Naive thymus-derived CD8-positive, alpha-beta T cell (primary cell): ENCODE measurements at places on chromosomes 1 and 21. TPM values are rescaled to one million over a fixed set of nuclear protein-coding genes. Genes with fewer than 3 reads are reported as not detected.
A peak's percentile ranks its signal among the peaks of the same experiment; 100 is the strongest.

The SMCP gene
- total RNA-seq = not detected

- H3K36me3 ChIP-seq = no peaks in the 10 kb centered on the region
- H3K4me1 ChIP-seq = peaks cover 7% of the 10 kb centered on the region
- H3K27ac ChIP-seq = no peak overlapping the region
- H3K4me3 ChIP-seq = no peak overlapping the region
- DNase-seq = no peak
- no peaks in the 10 kb centered on the region for H3K27me3 ChIP-seq
These were observed 14.2 kb upstream of the CITED4 start for GRCh38 chr1:40876436-40876761.

DNA sequence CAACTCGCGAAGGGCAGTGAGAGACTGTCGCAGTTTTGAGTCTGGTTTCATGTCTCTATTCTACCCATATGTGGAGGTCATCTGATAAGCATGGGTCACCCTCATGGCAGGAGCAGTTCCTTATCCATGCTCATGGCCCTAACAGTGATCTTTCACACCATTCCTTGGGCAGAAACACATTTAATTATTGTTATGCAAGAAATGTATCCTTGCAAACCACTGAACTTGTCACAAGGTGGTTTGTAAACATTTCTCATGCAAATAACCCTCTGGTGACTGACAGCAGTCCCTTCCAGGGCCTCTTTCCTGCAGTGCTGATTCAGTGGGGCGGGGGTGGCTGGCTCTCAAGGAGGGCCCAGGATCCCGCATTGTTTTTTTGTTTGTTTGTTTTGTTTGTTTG, 421.4 kb upstream of the RUNX1 start:
- H3K36me3 ChIP-seq = no peaks in the 10 kb centered on the region
- no peak for DNase-seq
- H3K27ac ChIP-seq = no peak overlapping the region
- H3K27me3 ChIP-seq = no peaks in the 10 kb centered on the region
- peaks cover 2% of the 10 kb centered on the region for H3K4me1 ChIP-seq

The OLIG2 gene
- not detected for total RNA-seq

DNA sequence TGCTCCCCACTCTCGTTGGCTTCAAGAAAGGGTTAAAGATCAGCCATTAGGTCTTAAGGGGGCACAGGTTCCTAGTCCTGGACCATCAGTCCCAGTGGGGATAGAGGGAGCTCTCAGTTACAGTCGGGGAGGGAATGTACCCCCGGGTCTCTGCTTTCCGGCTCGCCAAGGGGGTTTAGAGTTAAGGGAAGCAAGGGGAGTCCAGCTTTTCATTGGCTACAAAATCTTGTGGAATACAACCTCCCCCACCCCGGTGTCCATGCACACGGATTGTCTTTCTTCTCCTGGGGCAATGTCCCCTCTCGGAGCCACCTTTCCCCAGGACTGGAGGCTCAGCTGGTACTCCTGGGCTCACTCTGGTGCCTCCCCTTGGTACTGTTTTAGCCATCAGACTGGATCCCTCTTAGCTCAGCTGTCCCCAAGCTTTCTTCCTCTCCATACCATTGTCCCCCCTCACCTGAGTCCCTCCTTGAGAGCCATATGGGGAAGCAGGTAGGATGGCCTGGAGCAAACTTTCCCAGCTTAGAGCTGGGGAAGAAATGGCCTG, at the start of gene A3GALT2:
TSS of gene A3GALT2 (minus strand) at position 480 of the 547 bp plus-strand sequence. CDS start at position 480, 0 bp downstream.
- no peak for DNase-seq
- H3K36me3 ChIP-seq = peaks cover 3% of the 10 kb centered on the region
- no peaks in the 10 kb centered on the region for H3K27me3 ChIP-seq
- H3K27ac ChIP-seq = no peak within 1 kb of the TSS
- peaks cover 3% of the 10 kb centered on the region for H3K4me1 ChIP-seq
- H3K4me3 ChIP-seq = no peak within 1 kb of the TSS

The PTCH2 gene
- 1.6 TPM for total RNA-seq

DNA sequence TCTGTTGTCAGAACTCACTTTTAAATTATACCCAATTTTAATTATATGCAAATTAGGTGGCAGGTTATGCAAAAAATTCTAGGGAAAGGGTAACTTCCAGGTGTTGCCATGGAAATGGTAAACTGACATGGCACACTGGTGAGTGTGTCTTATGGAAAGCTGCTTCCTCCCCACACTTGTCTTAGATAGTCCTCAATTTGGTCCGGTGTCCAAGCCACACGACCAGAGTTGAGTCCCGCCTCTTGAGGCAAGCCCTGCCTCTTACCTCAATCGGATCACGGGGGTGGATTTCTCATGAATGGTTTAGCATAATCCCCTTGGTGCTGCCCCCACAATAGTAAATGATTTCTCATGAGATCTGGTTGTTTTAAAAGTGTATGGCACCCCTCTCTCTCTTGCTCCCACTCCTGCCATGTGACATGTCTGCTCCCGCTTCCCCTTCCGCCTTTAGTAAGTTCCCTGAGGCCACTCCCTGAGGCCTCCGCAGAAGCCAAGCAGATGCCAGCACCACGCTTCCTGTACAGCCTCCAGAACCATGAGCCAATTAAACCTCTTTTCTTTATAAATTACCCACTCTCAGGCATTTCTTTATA, 74.9 kb downstream of the MATN1 start:
- H3K4me1 ChIP-seq = peaks cover 15% of the 10 kb centered on the region
- no peak for DNase-seq
- H3K36me3 ChIP-seq = no peaks in the 10 kb centered on the region
- H3K4me3 ChIP-seq = no peak overlapping the region

- H3K27ac ChIP-seq = peak overlapping the region; percentile 56
- H3K27me3 ChIP-seq = no peaks in the 10 kb centered on the region
- peaks cover 3% of the 10 kb centered on the region for H3K4me1 ChIP-seq
- no peak for DNase-seq
These were observed 34.8 kb downstream of the RIMS3 start for GRCh38 chr1:40630488-40631223.

DNA sequence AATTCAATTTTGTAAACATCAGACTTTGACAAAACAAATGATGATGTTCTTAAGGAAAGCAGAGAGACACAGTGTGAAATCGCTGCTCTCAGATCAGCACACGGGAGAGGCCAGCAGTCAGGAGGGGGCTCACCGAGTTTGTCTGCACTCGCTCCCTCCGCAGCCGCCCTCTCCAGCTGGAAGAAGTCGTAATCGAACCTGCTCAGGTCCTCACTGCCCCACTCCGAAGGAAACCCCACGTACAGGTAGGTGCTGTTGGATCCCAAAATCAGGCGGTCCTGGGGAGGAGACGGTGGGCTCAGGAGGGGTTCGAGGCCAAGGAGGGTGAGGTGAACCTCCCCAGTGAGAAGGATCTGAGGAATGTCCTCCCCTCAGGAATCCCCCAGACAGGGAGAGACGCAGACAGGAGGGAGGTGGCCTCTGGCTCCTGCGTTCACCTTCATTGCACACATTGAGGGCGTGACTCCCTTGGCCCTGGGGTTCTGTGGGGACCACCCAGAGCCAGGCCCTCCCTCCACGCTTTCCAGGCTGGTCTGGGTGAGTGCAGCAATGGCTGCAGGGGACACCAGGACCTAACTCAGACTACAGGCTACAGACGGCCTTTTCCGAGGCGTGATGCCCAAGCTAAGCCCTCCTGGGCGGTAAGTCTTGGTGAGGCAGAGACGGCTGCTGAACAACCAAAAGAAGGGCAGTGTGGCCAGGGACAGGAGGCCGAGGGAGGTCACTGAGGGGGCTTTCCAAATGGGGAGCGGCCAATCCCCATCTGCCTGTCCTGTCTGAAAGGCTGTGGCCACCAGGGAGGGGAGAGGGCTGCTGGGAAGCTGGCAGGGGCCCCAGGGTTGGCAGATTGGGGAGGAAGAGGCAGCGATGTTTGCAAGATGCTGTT, 65.5 kb downstream of the SCCPDH start:
- peaks cover 9% of the 10 kb centered on the region for H3K4me1 ChIP-seq
- H3K27ac ChIP-seq = no peak overlapping the region
- no peaks in the 10 kb centered on the region for H3K36me3 ChIP-seq
- peaks cover 18% of the 10 kb centered on the region for H3K27me3 ChIP-seq

The RCAN1 gene
- 7.5 TPM for total RNA-seq

The ZNF684 gene
- 5.7 TPM for total RNA-seq

The XPR1 gene
- 16.3 TPM for total RNA-seq

- no peak for DNase-seq
- H3K4me3 ChIP-seq = no peak overlapping the region
- H3K27ac ChIP-seq = no peak overlapping the region
- peaks cover 11% of the 10 kb centered on the region for H3K27me3 ChIP-seq
- H3K4me1 ChIP-seq = peaks cover 3% of the 10 kb centered on the region
These were observed 6.9 kb downstream of the ERRFI1 start for GRCh38 chr1:8019229-8019620.

The NAV1 gene
- total RNA-seq = 2.1 TPM

DNA sequence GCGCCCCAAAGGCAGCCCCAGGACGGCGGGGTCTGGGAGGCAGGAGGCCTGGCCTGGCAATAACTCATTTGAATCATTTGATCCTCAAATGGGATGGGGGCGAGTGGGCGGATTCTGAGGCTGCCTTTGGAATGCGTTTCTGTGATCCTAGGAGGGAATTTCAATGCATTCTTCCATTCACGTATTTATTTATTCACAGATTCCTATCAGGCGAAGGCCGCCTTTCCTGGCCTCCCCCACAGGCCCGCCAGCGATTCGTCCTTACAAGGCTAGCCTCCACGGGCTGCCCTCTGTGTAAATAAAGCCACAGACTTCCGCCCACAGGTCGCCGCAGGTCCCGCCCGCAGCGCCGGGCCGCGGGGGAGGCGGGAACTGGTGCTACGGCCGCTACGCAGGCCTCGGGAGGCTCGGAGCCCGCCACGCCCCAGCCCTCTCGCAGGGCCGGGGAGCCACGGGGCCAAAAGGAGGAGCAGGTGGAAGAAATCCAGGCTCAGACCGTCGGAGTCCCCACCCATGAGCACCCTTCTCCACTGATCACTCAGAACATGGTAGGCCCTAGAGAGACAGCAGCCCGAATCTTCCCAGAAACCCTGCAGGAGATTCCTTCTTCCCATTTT, 31.3 kb upstream of the JUN start:
- peaks cover 38% of the 10 kb centered on the region for H3K4me1 ChIP-seq
- DNase-seq = peak; percentile 24
- H3K27me3 ChIP-seq = no peaks in the 10 kb centered on the region
- peak overlapping the region; percentile 92 for H3K27ac ChIP-seq

The SIM2 gene
- total RNA-seq = not detected

The KLHL17 gene
- 36.4 TPM for total RNA-seq

DNA sequence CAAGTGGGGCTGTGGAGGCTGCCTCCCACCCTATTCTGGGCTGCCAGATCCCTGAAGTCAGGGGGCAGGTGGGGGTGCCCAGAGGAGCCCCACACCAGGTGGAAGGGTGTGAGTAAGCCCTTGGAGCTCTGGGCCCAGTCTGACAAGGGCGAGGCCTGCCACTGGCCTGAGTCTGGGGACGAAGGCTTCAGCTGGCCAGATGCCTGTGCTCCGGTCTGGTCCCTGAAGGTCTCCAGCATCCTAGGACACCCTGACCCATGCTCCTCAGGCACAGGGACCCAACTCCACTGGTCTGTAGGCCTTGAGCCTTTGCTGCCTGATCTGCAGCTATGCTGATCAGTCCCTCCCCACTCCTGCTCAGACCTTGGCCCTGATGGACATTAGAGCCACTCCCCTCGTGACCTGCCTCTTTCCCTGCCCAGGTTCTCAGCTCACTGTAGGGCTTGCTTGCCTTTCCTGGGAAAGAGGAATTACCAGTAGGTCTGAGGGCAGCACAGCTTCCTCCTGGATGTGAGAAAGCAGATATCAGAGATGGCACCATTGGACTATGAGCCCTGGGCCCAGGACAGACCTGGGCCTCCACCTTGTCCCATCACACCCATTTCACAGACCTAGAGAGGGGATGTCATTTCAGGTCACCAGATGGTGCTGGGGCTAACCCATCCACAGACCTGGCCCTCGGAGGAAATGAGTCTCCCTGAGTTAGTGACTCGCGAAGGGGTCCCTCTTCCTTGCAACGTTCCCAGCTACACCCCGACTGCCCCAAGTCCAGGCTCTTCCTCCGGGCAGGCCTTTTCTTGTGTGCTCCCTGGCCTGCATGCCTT, 32.8 kb upstream of the CSF3R start:
- no peaks in the 10 kb centered on the region for H3K4me1 ChIP-seq
- peaks cover 6% of the 10 kb centered on the region for H3K27me3 ChIP-seq
- no peak overlapping the region for H3K4me3 ChIP-seq
- H3K36me3 ChIP-seq = no peaks in the 10 kb centered on the region

GRCh38 chr1:37755951-37756560, 8.9 kb downstream of the EPHA10 start:
- no peak for DNase-seq
- no peak overlapping the region for H3K4me3 ChIP-seq
- H3K4me1 ChIP-seq = peaks cover 7% of the 10 kb centered on the region
- no peak overlapping the region for H3K27ac ChIP-seq
- H3K27me3 ChIP-seq = peaks cover 39% of the 10 kb centered on the region
- H3K36me3 ChIP-seq = peaks cover 2% of the 10 kb centered on the region
